ENCODE measurements at places on chromosomes 3 and 15.

DNA sequence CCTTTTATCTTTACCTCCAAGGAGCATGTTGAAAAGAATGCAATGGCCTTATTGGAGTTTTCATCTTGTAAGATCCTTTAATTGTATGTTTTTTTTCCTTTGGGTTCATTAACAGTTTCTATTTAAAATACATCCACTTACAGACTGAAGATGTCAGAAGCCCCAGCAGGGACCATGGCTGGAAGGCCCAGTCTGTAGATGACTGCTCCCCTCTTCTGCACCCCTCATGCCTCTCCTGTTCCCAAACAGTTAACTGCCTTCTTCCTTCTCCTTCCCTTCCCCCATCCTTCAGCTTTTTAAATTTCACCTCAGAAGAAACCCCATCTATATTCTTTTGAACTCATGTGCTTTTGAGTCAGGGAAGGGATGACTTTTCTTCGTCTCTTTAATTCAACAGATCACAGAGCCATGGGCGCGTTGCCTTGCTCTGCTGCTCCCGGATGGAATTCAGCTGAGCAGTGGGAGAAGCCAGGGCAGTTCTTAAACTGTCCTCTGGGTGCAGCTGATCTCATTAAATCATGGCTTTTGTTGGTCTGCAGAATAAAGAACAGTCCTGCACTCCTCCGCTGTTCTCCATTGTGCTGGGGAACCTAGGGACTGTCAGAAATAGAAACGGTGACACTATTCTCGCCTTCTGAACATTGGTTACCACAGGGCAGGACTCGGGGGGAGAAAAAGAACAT, 71.5 kb upstream of the EIF1B start:
- no peak for DNase-seq

GRCh38 chr3:65905771-65906170, 132.9 kb downstream of the MAGI1 start:
- DNase-seq = no peak

GRCh38 chr3:141148770-141149169, 82.9 kb upstream of the PXYLP1 start:
- DNase-seq = no peak

- DNase-seq = no peak
Observed at GRCh38 chr3:72310419-72311380, 525.8 kb upstream of the PROK2 start.

DNA sequence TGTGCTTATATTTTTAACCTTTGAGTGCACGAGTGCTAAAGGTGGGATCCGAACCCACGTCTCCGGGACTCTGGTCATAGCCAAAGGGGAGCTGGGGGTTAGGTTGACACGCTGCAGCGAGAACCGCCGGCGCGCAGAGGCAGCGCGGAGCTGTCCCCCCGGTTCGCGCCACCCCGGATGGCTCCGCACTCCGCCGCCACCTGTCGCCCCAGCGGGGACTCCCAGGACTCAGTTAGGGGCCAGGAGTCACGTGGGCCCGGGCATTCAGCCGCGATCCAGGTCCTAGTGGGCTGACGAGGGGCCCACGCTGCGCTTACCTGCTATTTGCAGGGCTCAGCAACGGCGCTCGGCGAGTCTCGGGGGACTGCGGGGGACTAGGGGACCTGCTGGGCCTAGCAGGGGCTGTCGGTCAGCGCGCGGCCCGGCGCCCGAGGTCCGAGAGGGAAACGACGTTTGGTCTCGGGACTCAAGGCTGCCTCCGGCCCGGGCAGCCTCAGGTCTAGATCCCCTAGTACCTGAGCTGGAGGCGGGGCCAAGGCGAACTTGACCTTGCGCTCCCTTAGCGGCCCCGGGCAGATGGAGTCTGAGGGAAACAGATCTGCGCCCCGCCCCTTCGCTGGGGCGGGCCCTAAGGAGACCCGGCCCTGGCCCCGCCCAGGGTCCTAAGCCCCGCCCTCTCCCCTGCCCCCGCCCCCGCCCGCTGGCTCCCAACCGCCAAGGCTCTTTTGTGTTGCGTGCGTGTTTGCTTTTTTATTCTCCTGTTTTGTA, at the start of gene NMNAT3:
TSS of gene NMNAT3 (minus strand) at position 585 of the 768 bp plus-strand sequence. CDS start 50,248 bp downstream, outside the sequence.
- DNase-seq = no peak

GRCh38 chr3:183896610-183897009, 11.9 kb upstream of the PARL start:
- DNase-seq = no peak

GRCh38 chr15:96560246-96560895, 229.9 kb downstream of the NR2F2 start:
- DNase-seq = no peak

DNA sequence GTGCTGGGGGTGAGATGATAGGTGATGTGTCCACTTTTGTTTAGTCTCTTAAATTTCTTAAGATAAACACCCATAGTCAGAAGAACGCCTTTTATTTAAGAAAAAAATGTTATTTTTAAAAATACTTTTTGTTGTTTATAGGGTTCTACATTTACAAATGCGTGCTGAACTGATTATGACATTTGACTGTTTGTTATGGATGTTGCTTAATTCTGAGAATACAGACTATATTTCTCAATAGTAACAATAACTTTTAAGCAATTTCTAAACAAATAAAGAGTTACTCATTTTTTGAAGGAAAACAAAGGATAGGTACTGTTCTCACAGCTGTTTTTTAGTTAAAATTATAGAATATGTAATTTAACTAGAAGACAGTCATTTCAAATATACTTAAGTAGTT, 249.9 kb upstream of the GBE1 start:
- no peak for DNase-seq

- no peak for DNase-seq
Observed at GRCh38 chr3:60081381-60082095, 1031.7 kb upstream of the CFAP20DC start.

DNA sequence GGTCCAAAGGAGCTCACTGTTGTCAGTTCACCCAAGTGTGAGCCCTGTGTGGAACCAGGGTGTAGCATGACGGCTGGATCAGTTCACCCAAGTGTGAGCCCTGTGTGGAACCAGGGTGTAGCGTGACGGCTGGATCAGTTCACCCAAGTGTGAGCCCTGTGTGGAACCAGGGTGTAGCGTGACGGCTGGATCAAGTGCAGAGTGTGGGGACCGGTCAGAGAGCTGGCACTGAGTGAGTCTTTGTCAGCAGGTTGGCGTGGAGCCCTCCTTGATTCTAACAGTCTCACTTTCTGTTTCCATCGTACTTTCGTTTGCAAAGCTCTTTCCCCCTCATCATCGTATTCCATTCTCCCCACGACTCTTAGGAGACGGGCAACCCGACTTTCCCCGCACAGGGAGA, 57.9 kb upstream of the DLG1 start:
- no peak for DNase-seq

DNA sequence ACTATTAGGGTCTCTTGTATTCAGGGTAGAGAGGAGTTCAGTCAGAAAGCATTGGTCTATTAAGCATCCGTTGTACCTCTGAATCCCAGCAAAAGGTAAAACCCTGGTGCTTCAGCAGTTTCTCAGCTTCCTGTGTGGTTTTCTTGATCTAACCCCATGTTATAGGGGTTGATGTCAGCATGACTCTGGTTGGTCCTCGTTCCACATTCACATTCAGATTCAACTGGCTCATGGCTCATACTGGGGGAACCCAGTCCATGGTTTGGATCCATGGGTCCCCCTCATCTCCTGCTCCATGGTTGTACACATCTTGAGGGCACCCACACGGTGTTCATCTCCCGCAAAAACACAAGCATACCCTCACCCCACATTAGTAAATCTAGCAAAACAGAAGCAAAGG, 47.7 kb upstream of the C2CD4B start:
- no peak for DNase-seq

- DNase-seq = no peak
Observed at GRCh38 chr15:27669641-27670040, 429.5 kb downstream of the OCA2 start.

GRCh38 chr15:66841953-66842681, 140.1 kb downstream of the SMAD6 start:
- DNase-seq = no peak

DNA sequence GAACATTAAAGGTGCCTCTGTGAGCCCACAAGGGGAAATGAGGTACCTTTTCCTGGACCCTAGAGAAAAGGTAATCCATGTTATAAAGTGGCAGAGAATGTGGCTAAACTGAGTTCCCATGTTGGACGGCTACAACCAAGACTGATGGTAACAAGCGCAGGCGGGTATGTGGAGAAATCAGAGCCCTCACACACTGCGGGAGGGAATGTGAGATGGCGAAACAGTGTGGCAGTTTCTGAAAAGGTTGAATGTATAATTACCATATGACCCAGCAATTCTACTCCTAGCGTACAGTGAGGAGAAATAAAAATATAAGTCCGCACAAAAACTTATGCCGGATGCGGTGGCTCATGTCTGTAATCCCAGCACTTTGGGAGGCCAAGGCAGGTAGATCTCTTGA, 24.1 kb upstream of the SHISA5 start:
- no peak for DNase-seq

GRCh38 chr15:61295239-61295638, 66.1 kb upstream of the RORA start:
- DNase-seq = peak; percentile 46

- DNase-seq = no peak
Observed at GRCh38 chr3:27990837-27991236, 250.6 kb upstream of the CMC1 start.

GRCh38 chr3:71492566-71492965, 91.0 kb downstream of the FOXP1 start:
- DNase-seq = no peak

DNA sequence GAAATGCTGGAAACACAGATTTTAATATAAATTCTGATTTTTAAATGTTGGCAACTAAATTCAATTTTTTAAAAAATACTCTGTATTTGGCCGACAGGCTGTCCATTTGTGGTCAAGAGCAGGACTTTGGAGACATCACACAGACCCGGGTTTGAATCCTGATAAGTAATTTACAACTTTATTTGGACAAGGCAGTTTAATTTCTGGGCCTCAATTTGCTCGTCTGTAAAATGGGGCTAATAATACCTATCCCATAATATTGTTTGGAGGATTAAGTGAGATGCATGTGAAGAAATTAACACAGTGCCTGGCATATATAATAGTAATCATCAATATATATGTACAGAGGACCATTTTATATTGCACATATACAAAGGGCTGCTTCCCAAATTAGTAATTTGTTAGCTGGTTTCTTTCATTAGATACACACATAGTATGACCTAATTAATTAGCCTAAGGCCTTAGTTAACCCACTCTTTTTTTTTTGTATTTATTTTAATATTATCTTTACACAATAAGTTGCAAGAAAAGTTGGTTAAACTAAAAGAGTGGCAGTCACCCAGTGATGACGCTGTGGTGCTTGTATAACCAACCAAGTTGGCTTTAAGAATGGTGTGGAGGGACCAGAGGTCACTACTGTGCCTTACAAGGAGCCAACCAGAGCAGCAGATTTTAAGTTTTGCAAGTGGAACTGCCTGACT, 665 bp downstream of the PIGB start:
- no peak for DNase-seq

GRCh38 chr3:77179762-77180161, 139.9 kb downstream of the ROBO2 start:
- no peak for DNase-seq

DNA sequence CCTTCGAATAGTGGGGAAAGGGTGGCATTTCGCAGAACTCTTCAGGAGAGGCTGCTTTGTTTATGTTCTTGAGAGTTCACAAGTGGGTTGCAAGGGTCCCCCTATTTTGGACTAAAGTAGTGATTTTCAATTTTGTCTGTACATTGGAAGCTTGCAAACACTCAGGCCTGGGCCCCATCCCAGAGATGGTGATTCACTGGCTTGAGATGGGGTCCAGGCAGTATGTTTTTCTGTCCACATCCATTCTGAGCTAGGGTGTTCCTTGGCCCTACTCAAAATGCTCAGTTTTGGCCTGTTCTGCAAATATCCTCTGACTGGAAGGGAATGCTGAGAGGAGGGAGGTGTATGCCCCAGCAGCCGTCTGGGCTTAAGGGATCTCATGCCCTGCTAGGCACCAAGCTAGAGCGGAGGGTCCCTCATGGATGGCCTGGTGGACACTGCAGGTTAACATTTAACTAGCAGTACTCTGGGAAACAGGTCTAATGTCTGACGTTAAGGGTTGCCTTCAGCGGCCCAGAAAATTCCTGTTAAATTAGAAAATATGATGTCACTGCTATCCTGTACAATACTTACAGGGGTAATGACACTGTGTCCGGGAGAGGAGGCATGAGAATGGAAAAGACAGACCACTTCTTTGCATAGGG, 181.4 kb downstream of the OPA1 start:
- no peak for DNase-seq

DNA sequence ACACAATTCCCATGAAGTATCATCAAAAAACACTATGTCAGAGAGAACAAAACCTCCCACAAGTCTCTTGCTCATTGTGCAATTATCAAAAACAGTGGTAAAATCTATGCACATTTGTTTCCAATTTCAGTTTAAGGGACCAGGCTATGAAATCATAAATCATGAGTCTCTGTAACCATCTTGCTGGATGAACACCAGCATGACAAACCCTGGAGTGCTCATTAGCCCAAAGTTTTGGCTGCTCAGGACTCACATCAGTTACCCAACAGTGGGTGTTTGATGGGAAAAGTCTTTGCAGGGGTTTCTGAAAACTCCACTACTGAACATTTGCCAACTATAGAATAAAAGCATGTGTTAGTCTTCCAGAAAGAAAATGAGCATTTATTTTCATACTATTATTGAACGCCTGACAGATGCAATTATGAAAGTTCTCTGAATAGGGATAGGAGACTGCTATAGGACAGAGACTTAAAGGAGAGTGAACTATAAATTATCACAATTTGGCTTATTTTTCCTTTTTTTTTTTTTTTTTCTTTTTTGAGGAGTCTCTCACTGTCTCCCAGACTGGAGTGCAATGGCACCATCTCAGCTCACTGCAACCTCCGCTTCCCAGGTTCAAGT, 240.8 kb upstream of the KCNMB2 start:
- DNase-seq = no peak

GRCh38 chr3:133460809-133461208, 61.0 kb downstream of the BFSP2 start:
- DNase-seq = no peak

DNA sequence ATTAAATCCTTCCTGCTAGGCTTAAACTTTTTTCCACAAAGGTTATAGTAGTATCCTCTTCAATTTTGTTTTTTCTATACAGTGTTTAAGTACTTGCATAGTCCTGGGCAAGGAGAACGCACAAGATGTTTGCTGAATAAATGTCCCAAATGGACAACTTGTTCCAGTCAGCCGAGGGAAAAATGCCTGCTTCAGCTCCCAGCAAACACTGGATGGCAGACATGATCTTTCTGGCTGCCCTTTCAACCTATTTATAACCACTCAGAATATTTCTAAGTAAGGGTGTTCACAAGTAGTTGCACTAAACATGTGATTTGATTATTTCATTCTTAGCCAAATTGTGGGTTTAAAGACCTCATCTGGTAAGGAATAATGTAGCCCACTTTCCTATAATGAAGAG, 29.8 kb downstream of the GNB4 start:
- DNase-seq = peak; percentile 52

- no peak for DNase-seq
Observed at GRCh38 chr3:111173328-111173900, 101.8 kb downstream of the NECTIN3 start.

DNA sequence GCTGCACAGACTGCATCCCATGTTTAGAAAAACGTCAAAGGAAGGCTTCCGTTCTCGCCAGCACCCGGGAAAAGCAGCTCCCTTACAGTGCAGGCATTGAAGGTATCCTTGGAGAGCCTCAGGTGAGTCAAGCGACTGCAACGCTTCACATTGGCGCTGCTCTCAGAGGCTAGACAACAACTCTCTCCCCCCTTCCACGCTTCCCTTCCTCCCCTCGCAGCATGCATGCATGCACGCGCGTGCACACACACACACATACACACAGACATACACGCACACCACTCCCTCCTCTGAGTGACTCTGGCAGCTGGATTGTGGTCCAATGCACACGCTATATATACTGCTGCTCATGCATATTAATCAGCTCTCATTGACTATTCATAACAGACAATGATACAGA, 191.1 kb downstream of the PDZRN3 start:
- DNase-seq = no peak

Data from LNCaP clone FGC (cell line).